Activated CD4-positive, alpha-beta T cell treated with anti-CD3 and anti-CD28 coated beads, Interleukin-2, amount 50 U/mL, for 1 hour (primary cell): ENCODE measurements at places on chromosomes 1 and 21.

- no peak for DNase-seq
These were observed 49.0 kb downstream of the OMA1 start for GRCh38 chr1:58497499-58497898.

- DNase-seq: no peak
These were observed 69.8 kb downstream of the TPR start for GRCh38 chr1:186304982-186305949.

GRCh38 chr21:46029186-46029924 lies 47.8 kb downstream of the COL6A1 start:
- no peak for DNase-seq

- no peak for DNase-seq
These were observed 92.5 kb upstream of the CAMK1G start for GRCh38 chr1:209491031-209491430.

GRCh38 chr1:181105134-181106021 lies 16.9 kb downstream of the IER5 start:
- DNase-seq: peak; percentile 94

GRCh38 chr1:214473387-214473786 lies 78.0 kb downstream of the PTPN14 start:
- no peak for DNase-seq

- no peak for DNase-seq
These were observed 375.1 kb upstream of the ZP4 start for GRCh38 chr1:238265866-238266265.

DNA sequence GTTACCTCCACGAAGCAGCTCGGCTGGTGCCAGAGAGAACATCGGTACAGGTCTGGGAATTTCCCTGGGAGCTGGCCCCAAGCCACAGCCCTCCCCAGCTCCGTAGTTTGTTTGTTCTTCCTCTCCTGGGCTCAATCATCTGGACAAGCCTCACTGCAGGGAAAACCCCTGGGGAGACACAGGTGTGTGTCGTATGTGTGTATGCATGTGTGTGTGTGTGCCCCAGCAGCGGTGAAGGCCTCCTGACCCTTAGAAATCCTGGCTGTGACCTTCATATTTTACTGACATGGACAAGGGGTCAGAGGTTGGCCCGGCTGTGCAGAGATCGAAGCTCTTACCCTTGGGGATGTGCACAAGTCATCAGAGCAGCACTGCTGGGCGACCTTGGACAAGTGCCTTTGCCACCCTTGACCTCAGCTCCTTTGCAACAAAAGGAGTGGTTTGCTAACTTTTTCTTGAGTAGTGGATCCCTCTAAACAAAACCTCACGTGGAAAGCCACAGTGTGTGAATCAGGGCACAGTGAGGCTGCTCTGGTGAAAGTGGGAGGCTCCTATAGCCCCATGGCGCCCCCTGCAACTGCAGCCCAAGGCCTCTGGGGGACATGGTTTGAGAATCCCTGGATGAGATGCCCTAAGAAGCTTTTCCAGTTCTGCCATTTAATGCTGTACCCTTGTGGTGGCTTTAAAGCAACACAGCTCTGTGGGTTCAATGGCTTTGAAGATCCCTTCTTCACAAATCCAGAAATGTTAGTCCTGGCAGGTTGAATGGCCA lies 12.3 kb upstream of the IL22RA1 start:
- no peak for DNase-seq

DNA sequence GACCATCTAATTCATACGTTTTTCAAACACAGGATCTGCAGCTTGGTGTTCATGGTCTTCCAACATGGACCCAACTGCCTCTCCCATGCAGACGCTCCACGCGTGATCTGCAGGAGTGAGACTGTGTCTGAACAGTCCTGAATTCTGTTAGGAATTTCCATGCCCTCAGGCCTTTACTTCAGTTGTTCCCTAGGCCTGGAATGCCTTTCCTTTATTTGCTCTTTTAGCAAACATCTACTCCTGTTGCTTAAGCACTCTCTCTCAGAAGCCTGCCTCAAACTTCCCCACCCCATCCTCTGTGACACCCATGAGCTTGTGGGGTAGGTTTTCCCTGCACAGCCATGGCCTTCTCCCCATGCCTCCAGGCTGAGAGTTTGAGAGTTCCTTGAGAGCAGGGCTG lies 73.7 kb downstream of the DMRTB1 start:
- no peak for DNase-seq

- DNase-seq: peak; percentile 37
These were observed 53.1 kb downstream of the S100B start for GRCh38 chr21:46551636-46552241.

- DNase-seq: peak; percentile 55
These were observed at the start of gene IFI44L for GRCh38 chr1:78619803-78620579. IFI44L (plus strand) TSS chr1:78620448; CDS start chr1:78627916, 7,468 bp downstream.

GRCh38 chr1:180083164-180083563 lies 71.5 kb upstream of the QSOX1 start:
- no peak for DNase-seq

DNA sequence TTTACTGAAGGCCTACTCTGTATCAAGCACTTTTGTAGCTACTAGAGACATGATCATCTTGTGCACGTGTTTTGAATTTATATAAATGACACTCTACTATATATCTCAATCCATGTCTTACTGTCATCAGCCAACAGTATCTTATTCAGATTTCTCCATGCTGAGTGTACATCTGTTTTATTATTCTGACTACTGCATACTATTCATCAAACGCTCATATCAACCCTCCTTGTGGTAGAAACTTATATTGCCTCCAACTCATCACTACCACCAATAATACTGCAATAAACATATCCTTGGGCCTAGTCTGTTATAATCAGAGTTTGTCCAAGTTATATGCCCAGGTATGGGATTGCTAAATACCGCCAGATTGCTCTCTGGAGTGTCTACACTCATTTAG lies 81.6 kb upstream of the IRF2BP2 start:
- no peak for DNase-seq

DNA sequence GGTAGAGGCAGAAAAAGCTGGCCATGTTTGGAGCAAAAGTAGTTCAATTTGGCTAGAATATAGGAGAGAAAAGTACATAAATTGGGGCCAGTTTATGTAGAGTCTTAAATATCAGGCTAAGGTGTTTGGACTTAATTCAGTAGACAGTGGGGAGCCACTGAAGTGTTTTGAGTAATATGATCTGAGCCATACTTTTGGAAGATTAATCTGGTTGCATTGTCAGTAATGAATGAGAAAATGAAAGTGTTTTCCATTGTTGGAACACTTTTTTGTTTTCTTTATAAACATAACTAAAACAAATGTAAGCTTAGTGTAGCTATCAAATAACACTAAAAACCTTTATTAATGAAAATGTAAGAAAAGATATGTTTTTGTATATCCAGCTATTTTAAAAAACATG lies 42.1 kb downstream of the POU2F1 start:
- no peak for DNase-seq
